ENCODE measurements at places on chromosomes 7 and 10.
A peak's percentile ranks its signal among the peaks of the same experiment; 100 is the strongest.

GRCh38 chr7:95715274-95715673, 57.1 kb upstream of the DYNC1I1 start:
- DNase-seq: no peak

- DNase-seq: no peak
These were observed 68.0 kb upstream of the CCNY start for GRCh38 chr10:35268323-35268722.

DNA sequence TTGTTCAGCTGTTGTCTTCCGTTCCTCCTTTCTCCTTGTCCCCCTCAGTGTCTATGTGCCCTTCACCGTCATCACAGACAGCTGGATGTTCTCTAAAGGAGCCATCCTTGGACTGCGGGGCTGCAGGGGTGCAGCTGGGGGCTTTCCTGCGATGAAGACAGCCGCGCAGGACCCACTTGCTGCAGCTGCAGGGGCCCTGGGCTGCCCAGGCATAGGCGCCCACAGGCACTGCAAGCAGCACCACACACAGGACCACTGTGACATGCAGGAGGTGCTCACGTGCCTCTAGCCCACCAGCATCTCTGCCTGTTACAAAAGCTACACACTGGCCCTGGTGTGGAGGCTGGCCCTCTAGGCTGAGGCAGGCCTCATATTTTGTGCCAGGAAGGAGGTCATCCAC, 3.4 kb downstream of the LRIT2 start:
- no peak for DNase-seq

DNA sequence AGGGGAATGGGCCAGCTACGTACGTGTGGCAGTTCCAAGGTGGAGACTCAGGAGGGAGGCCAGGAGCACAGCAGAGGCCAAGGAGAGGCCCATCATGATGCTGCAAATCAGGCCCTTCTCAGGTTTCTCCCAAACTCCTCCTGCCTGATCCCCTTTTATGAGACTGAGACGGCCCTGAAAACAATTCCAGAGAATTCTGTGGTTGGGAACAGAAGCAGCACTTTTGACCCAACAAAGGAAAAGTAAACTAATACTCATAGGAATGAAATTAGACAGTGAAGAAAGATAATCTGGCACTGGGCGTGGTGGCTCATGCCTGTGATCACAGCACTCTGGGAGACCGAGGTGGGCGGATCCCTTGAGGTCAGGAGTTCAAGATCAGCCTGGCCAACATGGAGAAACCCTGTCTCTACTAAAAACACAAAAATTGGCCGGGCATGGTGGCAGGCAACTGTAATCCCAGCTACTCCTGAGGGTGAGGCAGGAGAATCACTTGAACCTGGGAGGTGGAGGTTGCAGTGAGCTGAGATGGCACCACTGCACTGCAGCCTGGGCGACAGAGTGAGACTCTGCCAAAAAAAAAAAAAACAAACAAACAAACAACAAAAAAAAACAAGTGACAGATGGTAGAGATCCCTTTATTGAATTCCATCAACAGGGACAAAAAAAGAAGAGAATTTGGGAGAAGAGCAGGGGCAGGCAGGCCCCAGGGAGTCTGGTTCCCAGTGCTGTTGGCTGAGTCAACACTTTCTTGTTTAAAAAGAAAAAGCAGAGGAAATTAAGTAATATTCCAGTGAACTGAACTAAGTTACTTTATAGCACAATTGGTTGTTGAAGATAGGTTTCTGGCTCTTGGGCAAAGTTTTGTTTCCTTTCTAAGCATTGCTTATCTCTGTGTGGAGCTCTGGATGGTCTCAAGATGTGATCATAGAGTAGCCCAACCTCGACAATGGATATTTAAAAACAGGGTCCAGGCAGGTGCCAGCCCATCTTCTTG, at the start of gene CCL26:
Gene CCL26, minus strand, starts transcription at position 131 of the 997 bp plus-strand sequence. Its CDS starts 35 bp downstream, at position 96.
- peak; percentile 86 for DNase-seq

DNA sequence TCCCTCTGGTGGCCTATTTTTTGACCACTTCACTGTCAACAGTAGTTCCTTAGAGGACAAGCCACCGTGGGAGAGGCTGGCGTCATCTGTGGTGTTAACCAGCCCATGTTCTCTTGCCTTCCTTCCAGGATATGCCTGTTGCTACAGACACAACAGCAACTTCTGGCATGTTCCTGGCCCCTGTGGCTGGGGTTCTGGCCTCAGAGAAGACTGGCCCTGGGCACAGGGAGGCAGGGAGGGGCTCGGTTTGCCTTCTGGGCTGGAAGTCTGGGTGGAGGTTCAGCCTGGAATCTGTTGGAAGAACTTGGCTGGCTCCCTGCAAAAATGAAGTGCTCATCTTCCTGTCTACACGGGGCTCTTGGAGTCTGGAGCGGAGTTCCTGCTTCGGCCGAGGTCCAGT, 25.7 kb downstream of the GOLGA7B start:
- DNase-seq: no peak

All from muscle of back (tissue), 13 donors.